Spinal cord (tissue), 10 donors: ENCODE measurements at places on chromosomes 5 and 9. TPM values are rescaled to one million over a fixed set of nuclear protein-coding genes. Genes with fewer than 3 reads are reported as not detected.

DNA sequence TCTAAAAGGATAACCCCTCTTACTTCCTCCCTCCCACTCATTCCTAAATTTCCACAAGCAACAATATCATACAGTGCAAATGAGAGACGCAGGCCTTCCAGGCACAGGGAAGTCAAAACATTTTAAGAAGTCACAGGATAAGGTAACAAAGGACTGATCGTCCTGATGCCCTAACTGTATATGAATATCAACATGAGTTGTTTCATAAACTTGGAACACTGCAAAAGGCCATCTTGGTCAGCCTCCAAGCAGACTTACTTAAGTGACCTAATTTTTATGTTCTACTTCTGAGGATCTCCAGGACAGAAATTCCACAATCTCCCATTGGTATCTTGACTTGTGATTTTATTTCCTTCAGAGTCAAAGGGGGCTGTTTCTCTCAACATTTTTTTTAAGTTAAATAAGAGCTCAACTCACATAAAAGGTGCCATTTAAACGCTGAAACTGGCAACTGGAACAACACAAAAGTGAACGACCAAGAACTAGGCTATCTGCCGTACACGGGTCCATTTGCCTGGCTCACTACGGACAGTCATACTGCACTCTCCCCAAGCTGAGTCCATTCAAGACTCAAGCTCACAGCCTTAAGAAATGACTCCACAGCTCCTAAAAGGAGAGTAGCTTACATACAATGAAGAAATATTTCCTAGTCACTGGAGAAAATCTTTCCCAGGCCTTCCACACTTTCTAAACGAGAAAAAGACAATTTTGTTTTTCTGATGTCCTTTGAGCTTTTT lies 71.3 kb downstream of the LHFPL2 start:
- no peak for DNase-seq

DNA sequence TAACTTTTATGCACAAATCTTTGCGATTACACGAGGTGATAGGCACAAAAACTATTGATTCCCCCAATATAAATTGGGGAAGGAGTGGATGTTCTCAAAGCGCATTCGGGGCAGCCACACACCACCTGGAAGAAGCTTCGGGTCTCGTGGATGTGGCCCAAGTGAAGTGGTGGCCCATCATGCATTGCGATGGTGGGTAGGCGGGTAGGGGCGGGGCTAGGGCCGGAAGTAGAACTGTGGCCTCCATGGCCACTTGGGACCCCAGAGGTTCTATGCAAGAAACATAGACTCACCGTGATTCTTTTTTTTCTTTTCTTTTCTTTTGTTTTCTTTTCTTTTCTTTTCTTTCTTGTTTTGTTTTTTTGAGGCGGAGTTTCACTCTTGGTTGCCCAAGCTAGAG lies 86.4 kb upstream of the SLC44A1 start:
- no peak for DNase-seq

GRCh38 chr5:58122157-58122556 lies 337.7 kb downstream of the PLK2 start:
- peak; percentile 63 for DNase-seq

- DNase-seq: no peak
Measured at GRCh38 chr5:10278658-10279279, 28.7 kb downstream of the CCT5 start.

DNA sequence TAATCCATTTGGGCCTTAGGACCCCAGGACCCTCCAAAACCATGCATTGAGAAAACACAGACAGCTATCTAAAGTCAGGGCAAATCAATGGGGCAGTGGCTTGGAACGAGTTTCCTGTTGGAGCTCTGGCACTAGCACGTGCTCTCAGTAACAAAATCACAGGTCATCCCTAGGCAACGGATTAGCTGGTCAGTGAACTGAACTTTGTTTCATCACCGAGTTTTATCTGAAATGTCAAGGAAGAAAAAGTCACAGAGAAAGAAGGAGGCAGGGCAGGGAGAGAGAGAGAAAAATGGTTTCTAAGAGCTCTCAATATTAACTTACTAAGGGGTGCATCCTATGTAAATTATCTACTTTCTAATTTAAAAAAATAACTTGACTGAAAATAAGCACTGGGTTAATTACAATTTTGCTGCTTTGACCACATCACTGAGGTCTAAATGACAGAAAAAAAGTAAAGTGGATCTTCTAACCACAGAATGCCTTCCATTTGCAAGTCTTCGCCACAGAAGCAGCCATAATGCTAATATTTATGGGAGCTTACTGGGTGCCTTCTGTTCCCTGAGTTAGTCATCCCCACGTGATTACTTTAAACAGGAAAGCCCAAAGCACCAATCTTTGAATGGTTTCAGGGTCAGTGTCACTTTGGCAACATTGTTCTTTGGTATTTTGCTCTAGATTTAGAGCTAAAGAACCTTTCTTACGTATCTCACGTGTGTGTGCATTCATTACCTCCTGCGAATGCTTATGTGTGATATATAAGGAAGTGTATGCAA lies 503.9 kb downstream of the RASEF start:
- no peak for DNase-seq

- DNase-seq: no peak
Measured at GRCh38 chr5:32754284-32754683, 43.2 kb downstream of the NPR3 start.

GRCh38 chr9:125745018-125745417 lies 2.2 kb upstream of the PBX3 start:
- DNase-seq: no peak

GRCh38 chr5:180470966-180471582 lies 23.1 kb upstream of the CNOT6 start:
- peak; percentile 95 for DNase-seq

GRCh38 chr9:90960941-90961340 lies 159.3 kb downstream of the SYK start:
- DNase-seq: no peak

GRCh38 chr9:16687678-16688369 lies 182.6 kb downstream of the BNC2 start:
- no peak for DNase-seq

GRCh38 chr5:113330533-113331208 lies 104.1 kb downstream of the TSSK1B start:
- no peak for DNase-seq

DNA sequence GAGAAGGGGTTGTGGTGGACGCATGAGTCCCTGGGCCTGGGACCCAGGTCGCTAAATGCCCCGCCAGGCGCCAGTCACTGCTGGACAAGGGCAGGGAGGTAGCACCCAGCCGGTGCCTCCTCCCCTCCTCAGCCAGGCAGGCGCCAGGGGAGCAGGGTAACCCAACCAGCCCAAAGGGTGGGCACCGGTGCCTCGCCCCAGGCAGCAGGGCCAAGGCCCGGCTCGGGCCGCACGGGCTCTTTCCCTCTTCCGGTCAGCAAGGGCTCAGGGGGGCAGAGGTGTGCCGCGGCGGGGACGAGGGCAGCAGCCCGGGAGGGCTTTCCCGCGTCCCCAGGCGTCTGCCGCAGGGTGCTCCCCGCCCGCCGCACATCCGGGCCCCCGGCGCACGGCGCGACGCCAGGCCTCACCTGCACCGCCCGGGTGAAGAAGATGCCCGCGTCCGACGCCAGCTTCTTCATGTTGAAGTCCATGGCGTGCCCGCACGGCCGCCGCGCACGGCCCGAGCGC lies 393 bp downstream of the SH3GLB2 start:
- no peak for DNase-seq

- DNase-seq: no peak
Measured at GRCh38 chr9:105406369-105406768, 41.5 kb upstream of the FSD1L start.

GRCh38 chr5:146716636-146717035 lies 161.9 kb downstream of the PPP2R2B start:
- DNase-seq: no peak

DNA sequence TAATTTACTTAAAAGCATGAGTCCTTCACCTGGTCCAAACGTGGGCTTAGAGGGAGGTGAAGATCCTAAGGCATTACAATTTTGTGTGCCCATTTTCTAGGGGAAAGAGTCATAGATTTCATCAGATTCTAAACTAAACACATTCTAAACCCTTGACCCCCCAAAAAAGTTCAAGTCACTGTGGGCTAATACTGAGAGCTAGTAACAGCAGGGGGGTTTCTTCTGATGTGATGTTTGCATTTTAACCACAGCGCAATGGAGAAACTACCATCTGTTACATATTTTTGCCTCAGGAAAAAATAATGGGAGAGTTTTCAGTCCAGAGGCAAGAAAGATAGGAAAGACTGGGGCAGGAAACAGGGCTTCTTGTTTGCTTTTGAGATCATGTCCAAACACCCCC lies 110.8 kb upstream of the SLC1A3 start:
- peak; percentile 17 for DNase-seq

GRCh38 chr9:114583371-114584155 lies 4.0 kb upstream of the ATP6V1G1 start:
- no peak for DNase-seq

DNA sequence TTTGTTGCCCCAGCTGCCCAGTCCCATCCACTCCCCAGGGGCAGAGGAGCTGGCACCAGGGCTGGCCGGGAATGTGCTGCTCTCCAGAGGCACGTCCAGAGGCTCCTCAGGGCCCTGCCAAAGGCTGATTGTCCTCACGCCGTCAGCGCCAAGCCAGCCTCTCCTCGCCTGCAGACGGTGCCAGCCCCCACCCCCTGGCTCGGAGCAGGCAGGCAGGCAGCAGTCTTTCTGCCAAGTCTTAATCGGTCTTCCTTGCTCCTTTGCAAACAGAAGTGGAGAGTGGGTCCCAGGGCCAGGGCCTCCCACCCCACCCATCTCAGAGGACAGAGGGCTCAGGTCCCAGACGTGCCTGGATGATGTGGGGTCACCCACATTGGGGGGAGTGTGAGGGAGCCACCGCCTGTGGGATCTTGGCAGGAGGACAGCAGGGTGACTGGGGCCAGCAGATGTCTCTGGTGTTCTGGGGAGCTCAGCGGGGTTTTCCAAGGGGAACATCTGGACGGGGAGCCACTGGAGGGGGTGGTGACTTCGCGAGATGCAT lies 36.3 kb downstream of the FAM163B start:
- peak; percentile 60 for DNase-seq

DNA sequence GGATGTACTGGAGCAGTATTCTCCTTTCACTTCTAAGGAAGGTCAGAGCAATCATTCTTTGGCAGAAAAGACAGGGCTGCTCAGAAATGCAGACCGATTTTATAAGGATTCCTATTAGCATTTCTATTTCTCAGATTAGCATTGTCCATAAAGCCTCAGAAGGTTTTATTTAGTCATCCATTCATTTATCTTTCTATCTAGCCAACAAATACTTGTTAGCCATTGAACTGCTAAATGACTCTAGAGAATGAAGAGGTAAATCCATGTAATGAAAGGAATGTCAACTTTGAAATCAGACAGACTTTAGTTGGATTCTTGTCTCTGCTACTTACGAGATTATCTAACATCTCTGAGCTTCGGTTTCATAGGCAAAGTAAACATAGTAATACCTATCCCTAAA lies 165.2 kb downstream of the SLC25A46 start:
- no peak for DNase-seq

GRCh38 chr5:82422001-82422740 lies 144.0 kb upstream of the RPS23 start:
- no peak for DNase-seq

GRCh38 chr9:124284237-124284831 lies 26.6 kb downstream of the NEK6 start:
- DNase-seq: no peak

AMACR gene
- total RNA-seq: 13.4 TPM

DBH gene
- total RNA-seq: not detected

GPR151 gene
- total RNA-seq: 0.06 TPM

KLHL3 gene
- total RNA-seq: 12.5 TPM

TPRN gene
- 9.2 TPM for total RNA-seq

FAM174A gene
- total RNA-seq: 21.3 TPM

PCDH12 gene
- 5.4 TPM for total RNA-seq

GARIN3 gene
- total RNA-seq: not detected

FST gene
- total RNA-seq: 3.7 TPM

ZNF366 gene
- 3.6 TPM for total RNA-seq
